ENCODE measurements at places on chromosomes 3 and 15. TPM values are rescaled to one million over a fixed set of nuclear protein-coding genes. Genes with fewer than 3 reads are reported as not detected.

CD200R1L gene
- not detected for total RNA-seq

DNA sequence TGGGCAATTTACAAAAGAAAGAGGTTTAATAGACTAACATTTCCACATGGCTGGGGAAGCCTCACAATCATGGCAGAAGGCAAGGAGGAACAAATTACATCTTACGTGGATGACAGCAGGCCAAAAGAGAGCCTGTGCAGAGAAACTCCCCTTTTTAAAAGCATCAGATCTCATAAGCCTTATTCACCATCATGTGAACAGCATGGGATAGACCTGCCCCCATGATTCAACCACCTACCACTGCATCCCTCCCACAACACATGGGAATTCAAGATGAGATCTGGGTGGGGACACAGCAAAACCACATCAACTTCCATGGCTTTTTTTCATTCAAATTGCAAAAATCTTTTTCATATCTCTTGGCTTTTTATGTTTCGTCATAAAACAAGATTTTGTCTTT lies 67.6 kb upstream of the GADL1 start:
- no peak for DNase-seq

DNA sequence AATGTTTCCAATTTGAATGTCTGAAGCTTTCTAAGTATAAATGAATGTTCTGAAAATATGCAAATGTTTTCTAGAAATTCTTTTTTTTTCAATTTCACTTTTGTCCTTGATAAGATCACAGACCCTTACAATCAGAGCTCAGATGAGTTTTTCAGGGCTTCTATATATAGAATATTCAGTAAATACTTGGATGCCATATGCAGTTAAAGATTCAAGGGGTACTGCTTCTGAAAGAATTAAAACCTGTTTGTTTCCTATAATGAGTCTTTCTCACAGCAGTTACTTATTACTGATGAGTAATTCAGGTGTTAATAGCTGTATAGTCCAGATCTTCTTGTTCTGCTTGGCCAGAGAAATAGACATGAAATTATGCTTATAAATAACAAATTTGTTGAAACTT lies 812.6 kb downstream of the ZPLD1 start:
- no peak for DNase-seq

GRCh38 chr3:187406927-187407326 lies 38.7 kb downstream of the RTP4 start:
- DNase-seq: no peak

- DNase-seq: no peak
These were observed 28.4 kb upstream of the ARL8B start for GRCh38 chr3:5093731-5094130.

- DNase-seq: no peak
These were observed 746.4 kb upstream of the NR2F2 start for GRCh38 chr15:95584088-95584487.

CD96 gene
- total RNA-seq: 0.55 TPM

DNA sequence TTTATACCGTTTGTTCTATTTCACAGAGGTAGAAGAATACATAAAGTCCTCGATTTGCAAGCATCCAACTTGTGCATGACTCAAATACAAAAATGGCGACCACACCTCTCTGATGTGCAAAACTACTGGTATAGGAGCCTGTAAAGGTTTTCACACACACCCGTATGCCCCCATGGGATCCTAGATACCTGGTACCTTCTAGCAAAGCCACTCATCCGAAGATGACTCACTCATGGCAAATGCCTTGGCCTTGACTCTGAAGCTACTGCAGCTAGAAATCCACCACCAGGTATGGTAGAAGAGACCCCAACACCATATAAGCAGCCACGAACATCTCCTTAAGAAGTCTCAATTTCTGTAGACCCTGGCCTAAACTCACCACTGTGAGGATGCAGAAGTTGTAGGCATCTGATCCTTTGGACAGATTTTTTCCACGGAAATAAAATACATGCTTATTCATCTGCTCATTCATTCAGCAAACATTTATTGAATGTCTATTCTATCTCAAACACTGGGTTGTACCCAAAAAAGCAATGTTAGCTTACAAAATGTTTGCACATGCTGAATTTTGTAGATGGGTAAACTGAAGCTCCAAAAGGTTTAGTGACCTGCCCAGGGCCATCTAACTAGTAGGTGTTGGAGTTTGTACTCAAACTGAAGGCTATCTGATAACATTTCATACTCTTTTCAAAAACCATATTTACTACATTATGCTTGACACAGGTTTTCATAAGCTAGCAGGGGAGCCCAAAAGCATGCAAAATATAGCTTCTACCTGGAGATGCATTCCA lies 158.8 kb downstream of the RORA start:
- no peak for DNase-seq

GRCh38 chr15:79948095-79948695 lies 22.8 kb downstream of the BCL2A1 start:
- no peak for DNase-seq

DNA sequence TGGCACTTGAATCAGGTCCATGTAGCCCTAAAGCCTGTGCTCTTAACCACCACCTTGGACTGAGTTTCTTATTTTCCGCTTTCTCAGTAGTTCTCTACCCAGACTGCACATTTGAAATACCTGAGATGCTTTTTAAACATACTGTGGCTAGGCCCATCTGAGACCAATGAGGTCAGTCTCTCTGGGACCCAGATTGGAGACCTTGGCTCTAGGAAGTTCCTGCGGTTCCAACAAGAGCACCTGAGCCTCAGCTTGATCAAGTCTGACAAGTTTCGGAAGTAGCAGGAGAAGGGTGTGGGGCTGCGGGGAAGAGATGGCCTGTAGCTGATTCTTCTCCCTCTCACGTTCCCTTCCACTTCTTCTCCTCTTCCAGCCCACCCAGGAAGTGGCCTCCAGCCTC lies 11.5 kb upstream of the TSEN2 start:
- DNase-seq: no peak

ATP13A5 gene
- not detected for total RNA-seq

MED12L gene
- 0.35 TPM for total RNA-seq

ECE2 gene
- total RNA-seq: 1.6 TPM

- no peak for DNase-seq
These were observed 165.3 kb downstream of the FMN1 start for GRCh38 chr15:33029109-33029652.

GRCh38 chr3:167380004-167380689 lies at the start of gene ZBBX:
Gene ZBBX, minus strand, starts transcription at chr3:167380297. Its CDS starts 7,396 bp downstream, at chr3:167372901.
- DNase-seq: peak; percentile 84

- DNase-seq: no peak
These were observed 38.0 kb downstream of the KAT2B start for GRCh38 chr3:20078194-20078714.

ZNF80 gene
- total RNA-seq: not detected

DNA sequence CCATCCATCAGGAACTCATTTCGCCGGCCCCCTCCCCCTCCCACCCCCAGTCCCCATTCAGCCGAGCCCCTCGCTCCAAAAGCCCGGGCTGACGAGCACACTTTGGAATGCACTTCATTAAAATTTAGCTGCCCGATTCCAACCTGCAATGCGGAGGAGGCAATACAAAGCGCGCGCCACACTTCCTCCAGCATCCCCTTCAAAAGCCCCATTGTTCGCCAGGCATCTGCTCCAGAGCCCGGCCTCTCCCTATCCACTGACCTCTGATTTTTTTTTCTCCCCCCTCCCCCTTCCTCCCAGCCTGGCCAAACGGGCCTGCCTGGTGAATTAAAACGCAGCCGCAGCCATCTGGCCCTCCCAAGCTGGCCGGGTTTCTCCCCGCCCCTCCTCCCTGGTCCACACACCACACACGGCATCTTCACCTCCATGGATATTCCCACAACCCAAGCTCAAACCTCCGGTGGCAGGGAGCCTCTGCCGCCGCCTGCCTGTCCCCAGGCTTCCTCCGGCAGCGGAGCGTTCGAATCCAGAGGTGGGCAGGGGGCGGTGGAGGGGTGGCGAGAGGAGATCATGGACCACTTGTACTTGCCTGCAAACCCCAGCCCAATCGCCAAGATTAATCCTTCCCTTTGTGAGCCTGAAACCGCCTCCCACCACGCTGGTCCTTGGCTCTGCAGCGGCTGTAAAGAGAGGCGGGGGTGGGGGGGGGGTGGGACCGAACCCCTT lies 441.3 kb downstream of the MAGI1 start:
- DNase-seq: no peak

DNA sequence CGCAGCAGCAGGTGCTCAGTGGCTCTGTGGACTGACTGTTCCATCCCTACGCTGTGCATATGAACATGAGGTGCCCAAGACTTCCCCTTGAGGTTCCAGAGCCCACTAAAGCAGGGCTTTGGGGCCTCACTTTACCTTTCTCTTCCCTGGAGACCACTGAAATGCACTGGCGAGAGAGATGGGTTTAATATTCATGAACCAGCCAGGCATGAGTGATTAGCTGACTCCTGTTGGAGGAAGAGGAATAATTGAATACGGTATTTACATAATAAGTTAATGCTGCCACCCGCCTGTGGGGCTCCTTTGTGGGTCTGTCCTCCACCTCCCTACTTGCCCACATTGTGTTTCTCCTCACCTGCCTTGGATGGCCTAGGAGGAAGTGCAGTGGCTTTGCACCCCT lies 263.4 kb downstream of the TLE3 start:
- DNase-seq: no peak

SLC4A7 gene
- total RNA-seq: 14.4 TPM

- no peak for DNase-seq
These were observed 137.7 kb downstream of the NSMCE3 start for GRCh38 chr15:29131840-29132420.

FAM107A gene
- total RNA-seq: 80.7 TPM

DNA sequence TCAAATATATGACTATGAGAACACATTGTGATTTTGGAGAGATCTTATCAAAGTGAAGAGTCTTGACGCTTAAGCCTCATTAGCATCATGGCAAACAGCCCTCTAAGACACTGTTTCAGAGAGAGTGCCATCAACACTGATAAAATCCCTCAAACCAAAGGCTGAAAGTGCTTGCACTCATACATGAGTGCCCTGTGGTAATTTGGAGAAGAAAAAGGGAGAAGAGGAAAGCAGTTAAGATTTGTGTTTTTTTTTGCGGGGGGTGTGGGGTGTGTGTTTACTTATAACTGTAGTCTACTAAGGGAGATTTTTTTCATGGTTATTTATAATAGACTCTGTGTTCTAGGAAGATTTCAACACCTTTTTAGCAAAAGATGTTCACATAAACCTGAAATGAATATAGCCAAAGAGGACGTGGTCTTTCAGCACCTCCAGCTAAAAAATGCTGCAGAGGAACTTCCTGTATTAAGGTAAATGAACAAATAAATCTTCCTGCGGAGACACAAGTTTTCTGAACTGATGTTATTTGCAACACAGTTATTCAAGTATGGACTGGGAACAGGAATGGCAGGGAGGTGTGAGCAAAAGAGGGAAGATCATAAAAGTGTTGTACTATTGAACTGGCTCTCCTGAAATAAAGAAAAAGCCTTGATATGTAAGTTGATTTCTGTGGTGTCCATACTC lies 81.9 kb upstream of the TGFBR2 start:
- no peak for DNase-seq

PRR20G gene
- not detected for total RNA-seq

- no peak for DNase-seq
These were observed 1.1 kb upstream of the KPNA1 start for GRCh38 chr3:122515870-122516269.
